ENCODE measurements at places on chromosomes 5 and 9.

DNA sequence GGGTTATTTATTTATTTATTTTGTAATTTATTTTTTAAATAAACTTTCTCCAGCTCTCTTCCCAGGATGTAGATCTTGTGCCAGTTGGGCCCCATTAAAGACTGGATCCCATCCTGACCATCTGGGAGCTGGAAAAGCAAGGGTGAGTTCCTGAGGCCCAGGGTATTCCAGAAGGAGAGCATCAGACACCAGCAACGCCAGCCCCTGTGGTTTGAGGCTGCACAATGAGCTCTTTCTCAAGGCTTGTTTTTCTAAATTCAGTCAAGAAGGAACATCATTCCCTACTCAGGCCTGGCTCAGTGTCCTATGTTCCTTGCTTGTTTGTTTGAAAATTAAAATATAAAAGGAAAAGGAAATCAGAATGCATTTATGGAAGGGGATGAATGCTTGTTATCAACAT is 313.3 kb downstream of the EBF1 start:
- DNase-seq: no peak

- DNase-seq: no peak
These were observed 6.9 kb downstream of the PPP1R26 start for GRCh38 chr9:135486267-135487065.

- no peak for DNase-seq
These were observed 92.6 kb downstream of the DPYSL3 start for GRCh38 chr5:147417135-147417813.

- no peak for DNase-seq
These were observed 281.4 kb downstream of the DMRT2 start for GRCh38 chr9:1331546-1332038.

DNA sequence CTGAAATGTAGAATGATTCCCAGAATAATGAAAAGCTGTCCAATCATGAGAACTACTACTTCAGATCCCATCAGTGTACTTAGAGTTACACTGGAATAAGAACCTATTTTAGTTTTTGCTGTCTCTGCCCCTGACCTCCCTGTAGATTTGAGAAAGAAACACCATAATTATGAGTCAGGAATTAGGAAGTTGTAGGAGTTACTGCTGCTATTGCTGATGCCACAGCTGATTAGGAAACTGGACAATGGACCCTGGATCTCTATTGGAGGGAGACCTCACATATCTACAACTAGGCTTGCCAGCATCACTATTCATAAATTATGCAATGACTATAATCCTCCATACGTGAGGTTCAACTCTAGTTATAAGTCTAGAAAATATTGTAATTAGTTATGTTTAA is 48.8 kb upstream of the EDIL3 start:
- DNase-seq: no peak

GRCh38 chr5:167509076-167509475 is 782.4 kb upstream of the WWC1 start:
- DNase-seq: no peak

DNA sequence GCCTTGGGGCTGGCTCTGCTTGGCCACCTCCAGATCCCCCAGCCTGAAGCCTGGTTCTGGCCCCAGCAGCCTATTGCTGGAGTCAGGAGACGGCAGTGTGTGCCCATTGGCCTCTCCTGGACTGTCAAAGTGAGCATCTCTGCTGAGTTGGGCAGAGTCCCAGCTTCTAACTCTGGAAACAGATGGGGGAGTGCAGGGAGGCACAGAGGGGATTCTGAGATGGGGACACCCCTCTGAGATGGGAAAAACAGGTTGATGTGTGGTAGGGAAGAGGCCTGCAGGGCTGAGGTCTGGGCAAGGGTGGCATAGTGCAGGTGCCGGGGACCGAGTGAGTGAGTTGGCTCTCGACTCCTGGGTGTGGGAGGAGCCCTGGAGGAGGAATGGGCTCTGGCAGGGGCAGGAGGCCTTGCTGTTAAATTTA is 27.5 kb downstream of the PHF2 start:
- no peak for DNase-seq

- no peak for DNase-seq
These were observed 19.3 kb downstream of the NREP start for GRCh38 chr5:111737716-111738115.

- no peak for DNase-seq
These were observed 103.7 kb downstream of the PAM start for GRCh38 chr5:102858808-102859207.

DNA sequence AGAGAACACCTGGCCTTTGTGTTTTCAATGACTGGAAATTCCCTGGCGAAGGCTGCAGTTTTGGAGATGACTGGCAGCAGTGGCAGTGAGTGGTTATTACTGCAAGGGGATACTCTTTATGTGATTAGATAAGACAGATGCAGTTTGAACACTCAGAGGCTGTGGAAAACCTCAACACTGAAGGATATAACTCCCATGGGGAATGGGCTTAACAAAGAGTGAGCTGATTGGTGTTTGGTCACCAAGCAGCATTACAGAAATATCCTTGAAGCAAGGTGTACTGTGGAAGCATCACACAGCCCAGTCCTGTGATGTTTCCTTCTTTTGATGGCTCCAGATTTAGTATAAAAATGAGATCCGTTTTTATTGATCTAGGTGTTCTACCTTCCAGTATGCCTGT is 490.7 kb upstream of the PTPRD start:
- DNase-seq: no peak

DNA sequence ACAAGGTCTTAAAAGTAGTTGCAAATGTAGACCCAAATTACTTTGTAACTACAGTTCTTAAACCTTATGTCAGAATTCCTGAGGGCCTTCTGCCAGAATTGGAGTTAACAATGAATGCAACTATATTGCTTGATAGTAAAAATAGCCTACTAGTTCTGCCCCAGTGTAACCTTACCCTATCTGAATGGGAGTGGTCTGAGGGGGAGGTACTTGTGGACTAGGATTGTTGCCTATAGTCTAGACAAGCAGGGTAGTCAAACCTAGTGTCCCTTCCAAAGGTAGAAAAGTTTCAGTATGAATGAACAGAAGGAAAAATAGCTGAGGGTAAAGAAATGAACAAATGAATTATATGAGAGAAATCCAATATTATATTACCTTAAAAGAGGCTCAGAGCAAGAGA is 242.2 kb downstream of the PJA2 start:
- no peak for DNase-seq

DNA sequence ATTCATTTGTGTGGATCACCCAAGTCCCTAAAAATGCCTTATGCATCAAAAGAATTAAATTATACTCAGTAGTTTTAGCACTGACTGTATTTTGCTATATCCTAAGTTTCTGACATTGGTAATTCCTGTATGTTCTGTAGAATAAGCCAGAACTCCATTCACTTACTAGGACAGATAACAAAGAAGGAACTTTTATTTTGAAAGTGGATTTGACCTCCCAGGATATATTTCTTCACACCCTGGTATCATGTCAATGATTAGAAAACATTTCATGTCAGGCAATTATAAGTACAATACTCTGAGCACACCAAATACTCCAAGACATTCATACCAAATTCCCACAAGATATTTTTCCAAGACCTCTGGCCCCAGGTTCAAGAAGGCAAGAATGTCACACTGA is 28.7 kb upstream of the MYOT start:
- no peak for DNase-seq

DNA sequence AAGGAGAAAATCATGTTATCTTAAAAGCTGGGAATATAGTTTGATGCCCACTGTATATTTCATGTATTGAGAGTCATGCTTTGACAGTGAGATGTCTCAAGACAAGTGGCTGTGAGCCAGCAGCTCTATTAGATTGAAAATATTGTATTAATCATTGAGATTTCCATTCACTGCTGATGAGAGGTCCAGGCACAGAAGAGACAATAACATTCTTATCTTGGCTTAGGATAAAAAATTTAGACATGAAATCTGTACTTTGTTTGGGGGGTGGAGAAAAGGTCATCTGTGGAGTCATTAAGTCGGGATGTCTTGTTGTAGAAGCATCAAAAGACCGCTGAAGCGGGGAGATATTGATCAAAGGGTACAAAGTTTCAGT is 97.9 kb upstream of the EQTN start:
- DNase-seq: no peak

GRCh38 chr9:120571443-120572257 is 8.3 kb downstream of the CDK5RAP2 start:
- DNase-seq: no peak

GRCh38 chr9:89891591-89892304 is 286.9 kb downstream of the GADD45G start:
- no peak for DNase-seq

DNA sequence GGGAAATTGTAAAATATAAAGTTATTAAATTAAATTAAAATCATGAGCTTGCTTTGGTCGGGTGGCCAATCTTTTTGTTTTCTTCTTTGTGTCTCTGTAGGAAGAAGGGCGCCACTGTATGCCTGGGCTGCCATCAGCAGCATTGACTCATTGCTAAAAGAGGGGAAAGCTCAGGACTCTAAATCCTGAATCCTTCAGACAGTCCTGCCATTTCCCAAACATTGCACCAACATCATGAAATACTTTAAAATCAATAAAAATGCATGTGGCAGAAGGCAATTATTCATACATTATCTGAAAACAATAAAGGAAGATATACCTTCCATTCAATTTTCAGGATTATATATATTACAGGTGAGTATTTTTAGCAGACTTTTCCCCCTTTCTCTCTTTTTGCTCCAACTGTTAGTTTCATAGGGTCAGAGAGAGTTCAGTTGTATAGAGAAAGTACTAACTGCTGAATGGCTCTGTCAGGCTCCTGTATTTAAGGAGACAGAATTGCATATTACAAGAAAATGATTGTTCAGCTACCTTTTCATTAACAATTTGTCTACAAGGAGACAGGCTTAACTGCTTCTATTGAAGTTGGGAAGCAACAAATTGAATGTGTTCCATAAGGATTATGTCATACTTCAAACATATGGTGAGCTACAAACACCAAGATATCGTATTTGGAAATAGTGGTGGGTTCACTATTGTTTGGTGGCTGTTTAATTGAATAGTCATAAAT is 95.7 kb downstream of the ATPSCKMT start:
- no peak for DNase-seq

DNA sequence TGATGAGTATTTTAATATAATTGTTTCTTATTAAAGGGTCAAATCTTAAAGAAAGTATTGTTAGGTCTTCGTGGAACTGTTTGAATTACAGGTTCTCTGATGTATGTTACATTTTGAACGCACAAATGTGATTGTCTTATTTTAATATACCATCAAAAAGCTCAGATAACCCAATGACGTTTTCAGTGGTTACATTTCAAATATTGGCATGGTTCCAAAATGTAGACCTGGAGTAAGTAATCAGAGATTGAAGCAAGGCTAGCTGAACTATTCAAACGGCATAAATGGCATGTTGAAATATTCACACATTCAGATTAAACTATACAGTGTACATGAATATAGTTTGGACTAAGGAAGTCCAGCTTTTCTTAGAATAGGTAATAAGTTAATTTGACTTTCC is 281.7 kb upstream of the EFNA5 start:
- no peak for DNase-seq

DNA sequence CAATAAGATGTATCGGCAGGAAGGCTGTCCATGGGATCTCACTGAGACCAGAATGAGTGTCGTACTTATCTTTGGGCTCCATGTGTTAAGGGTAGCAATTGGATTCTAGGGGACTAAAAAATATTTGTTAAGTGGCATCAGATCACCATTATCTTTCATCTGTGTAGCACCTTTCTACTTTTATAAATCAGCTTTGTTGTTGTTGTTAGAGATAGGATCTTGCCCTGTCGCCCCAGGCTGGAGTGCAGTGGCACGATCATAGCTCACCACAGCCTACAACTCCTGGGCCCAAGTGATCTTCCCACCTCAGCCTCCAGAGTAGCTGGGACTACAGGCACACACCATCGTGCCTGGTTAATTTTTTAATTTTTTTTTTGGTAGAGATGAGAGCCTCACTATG is 220.5 kb downstream of the SMARCA2 start:
- DNase-seq: no peak

- no peak for DNase-seq
These were observed 60.2 kb upstream of the UNC5A start for GRCh38 chr5:176750144-176750543.

DNA sequence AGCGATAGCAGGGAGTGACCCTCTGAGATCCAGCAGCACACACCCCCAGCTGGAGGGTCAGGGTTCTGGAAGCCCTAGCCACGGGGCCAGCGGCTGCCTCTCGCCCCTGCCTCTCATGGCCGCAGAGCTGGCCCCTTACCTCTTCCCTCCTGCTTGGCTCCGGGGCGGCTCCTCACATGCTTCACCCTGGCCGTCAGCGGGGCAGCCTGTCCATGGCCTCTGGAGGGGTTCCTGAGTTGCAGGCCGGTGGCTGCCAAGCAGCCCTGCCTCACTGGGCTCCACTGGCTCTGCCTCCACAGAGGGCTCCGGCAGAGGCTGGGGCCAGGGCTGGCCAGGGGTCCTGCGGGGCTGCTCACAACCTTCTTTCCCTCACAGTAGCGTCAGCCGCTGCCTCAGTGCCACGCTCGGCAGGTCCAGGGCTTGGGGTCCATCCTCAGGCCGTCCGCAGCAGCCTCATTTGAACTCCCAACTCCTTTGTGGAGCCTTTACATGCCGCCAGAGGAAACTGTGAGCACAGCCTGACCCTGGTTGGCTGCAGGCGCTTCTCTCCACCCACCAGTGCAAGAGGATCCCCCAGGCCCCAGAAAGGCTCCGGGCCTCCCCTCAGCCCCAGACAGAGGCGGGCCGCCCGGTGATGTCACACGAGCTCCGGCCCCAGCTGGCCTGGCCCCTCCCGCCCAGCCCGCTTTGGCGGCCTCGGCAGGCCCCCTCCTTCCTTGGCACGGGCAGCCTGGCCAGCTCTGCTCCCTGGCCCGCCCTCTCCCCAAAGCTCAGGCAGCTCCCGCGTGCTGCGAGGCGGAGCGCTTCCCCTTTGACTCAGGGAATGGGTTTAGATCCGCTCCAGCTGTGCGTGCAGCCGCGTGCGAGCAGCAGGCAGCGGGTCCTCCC is at the start of gene ANGPTL2:
TSS of gene ANGPTL2 (minus strand) at position 460 of the 888 bp plus-strand sequence. CDS start 13,904 bp downstream, outside the sequence.
- DNase-seq: no peak

GRCh38 chr5:83050723-83051340 is 26.4 kb downstream of the TMEM167A start:
- no peak for DNase-seq

GRCh38 chr5:102958481-102959011 is 161.4 kb downstream of the GIN1 start:
- no peak for DNase-seq

- DNase-seq: no peak
These were observed 4.6 kb downstream of the HOMER1 start for GRCh38 chr5:79509244-79509885.

DNA sequence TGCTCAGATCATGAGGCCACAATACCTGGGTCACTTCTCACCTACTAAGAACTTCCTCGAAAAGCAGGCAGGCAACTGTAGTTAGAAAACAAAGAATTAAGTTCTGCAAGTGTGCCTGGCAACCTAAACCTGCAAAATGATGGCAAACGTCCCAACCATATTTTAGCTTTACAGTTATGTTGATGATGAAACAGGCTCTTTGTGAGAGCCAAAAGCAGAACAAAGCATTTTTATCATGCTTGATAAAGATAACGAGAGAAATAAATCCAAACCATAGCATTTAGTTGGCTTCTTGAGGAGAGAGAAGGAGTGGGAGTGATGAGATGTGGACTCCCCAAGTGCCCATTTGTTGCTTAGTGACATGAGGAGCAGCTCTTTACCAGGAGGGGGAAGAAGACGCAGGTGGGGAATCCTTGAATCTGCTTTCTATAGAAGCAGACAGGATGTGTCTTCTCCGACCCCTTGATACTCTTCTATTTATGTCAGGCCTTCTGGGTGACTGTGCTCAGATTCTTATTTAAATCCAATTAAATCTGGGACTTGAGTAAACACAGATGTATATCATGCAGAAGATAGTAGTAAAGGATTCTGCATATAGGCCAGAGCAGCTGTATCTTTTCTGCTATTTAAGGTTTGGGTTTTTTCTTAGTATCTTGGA is 221.2 kb downstream of the TMEM167A start:
- DNase-seq: no peak
